ENCODE measurements at places on chromosomes 6 and 20.

DNA sequence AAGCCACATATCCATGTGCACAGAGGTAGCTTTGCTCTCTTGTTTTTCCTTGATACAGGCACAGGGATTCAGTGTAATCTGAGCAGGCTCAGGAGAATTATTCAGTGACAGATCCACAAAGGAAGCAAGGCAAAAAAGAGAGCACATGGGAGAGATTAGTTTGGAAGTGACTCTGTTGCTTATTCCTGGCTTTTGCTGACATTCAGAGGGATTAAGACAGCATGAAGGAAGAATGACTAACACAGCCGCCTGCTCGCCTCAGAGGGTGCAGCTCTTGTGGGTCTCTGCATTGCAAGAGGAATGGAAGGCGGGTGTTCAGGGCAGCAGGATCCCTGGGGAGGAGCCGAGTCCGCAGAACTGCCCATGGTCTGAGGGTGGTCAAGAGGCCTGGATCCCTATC is 203.4 kb upstream of the KCNQ5 start:
- DNase-seq: no peak

- no peak for DNase-seq
Measured at GRCh38 chr20:43065299-43065698, 124.4 kb downstream of the PTPRT start.

DNA sequence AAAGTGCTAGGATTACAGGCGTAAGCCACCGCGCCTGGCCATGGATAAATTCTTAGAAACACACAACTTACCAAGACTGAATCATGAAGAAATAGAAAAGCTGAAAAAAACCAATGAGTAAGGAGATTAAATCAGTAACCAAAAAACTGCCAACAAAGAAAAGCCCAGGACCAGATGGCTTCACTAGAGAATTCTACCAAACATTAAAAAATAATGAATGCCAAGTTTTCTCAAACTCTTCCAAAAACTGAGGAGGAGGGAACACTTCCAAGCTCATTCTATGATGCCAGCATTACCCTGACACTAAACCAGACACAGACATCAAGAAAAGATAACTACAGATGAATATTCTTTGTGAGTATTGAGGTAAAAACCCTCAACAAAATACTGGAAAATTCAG is 44.3 kb downstream of the USP49 start:
- DNase-seq: no peak

DNA sequence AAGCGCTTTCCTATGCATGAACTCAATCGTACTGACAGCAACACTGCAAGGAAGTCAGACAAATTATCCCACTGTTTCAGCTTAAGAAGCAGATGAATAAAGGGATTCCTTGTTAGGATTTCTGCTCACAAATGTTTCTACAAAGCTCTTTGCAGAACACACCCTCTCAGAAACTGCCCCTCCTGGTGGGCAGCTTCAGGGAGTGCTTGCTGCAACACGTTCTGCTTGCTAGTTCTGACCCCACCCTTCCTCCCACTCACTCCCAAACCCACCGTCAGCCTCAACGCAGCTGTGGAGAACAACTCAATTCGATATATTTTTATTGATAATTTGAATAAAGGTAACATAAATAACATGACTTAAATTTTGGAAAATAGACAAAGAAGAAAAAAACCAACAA is 250.8 kb upstream of the PRDM1 start:
- peak; percentile 12 for DNase-seq

DNA sequence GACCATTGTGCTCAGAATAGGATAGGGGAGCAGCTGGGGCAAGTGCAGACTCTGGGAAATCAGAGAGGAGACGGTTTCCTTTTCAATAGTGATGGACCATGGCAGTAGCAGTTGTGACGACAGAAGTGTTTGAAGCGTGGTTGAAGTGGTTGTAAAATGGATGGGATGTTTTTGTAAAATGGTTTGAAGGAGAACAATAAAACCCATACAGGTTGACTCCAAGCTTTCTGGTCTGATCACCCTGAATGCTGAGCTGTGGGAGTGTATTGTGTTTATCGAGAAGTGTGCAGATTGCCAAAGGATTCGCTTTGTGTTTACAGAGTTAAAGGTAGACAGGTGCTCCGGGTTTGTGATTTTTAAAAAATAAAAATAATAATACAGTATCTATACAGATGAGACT is 255.2 kb upstream of the SULF2 start:
- DNase-seq: peak; percentile 14

DNA sequence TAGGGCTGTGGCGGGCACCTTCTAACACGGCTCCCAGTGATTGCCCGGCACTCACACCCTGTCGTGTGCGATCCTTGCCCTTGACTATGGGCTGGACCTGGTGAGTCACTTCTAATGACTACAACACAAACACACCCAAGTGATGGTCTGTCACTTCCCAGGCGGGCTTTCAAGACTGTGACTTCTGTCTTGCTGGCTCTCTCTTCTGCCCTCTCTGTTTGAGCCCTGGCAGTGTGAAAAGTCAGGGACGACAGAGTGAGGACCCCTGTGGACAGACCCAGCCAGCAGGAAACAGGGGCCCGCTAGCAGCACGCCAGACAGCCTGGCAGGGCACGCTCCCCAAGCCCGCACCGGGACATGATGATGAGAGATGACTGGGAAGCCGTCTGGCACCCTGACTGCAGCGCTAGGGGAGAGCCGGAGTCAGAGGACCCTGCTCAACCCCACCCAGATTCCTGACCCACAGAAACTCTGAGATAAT is 43.0 kb downstream of the KIF16B start:
- DNase-seq: no peak

- DNase-seq: peak; percentile 64
Measured at GRCh38 chr6:29653452-29654038, 3.3 kb upstream of the MOG start.

DNA sequence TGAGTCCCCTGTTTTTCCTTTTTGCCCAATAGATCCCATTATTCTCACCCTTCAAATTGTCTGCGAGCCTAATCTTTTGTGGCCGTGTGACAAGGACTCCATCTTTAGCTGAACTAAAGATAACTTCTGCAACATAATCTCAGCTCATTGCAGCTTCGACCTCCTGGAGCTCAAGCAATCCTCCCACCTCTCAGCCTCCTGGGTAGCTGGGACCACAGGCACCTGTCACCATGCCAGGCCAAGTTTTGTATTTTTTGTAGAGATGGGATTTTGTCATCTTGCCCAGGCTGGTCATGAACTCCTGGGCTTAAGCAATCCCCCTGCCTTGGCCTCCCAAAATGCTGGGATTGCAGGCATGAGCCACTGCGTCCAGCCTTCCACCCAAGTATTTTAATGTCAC is 161.0 kb downstream of the GJA1 start:
- no peak for DNase-seq

DNA sequence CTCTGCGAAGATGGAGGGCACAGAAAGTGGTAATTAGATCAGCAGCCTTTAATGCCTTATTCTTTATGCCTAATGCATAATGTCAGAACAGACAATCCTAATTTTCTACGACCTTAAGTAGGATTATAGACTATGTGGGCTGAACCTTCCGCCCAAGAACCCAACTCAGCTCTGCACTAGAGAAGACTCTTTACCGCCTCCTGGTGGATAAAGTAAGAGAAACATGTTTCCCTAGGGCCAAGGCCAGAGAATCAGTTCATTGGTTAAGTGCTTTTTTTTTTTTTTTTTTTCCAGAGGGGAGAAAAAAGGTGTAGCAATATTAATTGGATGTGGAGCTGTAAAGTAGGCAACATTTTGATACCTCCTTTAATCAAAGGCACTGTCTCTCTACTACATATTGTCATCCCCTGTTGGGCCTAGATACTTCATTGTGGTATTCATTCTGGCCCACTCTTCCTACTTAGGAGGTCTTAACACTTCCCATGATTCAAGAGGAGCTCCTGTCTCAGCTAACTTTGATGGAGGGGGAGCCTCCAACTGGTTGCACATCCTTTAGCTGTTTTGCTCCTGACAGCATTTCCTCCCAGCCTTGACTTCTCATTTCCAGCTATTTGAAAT is 124.9 kb upstream of the NRN1 start:
- DNase-seq: peak; percentile 4

GRCh38 chr20:37259865-37260264 is 1.7 kb downstream of the GHRH start:
- no peak for DNase-seq

DNA sequence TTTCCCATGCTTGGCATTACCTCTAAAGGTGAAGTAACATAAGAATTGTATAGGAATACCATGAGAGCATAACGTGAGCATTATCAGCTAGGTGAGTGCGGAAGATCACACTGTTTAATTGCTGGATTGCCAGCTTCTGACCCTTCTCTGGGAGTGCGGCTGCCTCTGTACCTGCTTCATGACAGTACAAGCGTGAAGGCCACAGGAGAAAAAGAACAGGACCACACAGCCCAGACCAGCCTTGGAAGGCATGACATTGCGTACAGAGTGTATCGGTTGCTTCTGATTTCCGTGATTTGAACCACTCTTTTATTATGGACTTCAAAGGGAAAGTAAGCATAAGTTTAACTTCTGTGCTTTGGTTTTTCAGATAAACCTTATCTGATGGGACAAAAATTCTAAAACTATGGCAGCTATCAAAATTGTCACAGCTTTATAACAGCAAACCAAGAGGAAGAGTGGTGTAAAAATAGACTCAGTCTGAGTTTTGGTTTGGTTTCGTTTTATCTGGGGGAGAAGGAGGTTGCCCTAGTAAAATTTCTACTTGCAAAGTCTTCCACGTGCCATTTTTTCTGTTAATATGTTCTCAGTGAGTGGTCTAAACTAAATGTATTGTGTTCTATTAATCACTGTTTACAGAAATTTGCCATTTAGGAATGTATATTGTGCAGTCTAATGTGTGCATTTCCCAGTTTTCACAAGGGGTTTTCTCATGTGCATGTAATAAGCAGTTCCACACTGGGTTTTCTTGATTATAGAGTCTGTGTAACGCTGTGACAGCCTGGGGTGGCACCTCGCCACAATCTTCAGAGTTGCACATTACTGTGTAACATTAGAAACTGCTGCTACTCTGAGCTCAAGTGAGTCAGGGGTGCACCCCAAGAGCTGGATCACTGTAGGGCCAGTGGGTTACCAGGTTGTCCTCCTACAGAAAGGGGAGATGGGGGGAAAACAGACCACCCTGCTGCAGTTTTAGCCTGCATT is 97.3 kb downstream of the RPP40 start:
- DNase-seq: no peak

DNA sequence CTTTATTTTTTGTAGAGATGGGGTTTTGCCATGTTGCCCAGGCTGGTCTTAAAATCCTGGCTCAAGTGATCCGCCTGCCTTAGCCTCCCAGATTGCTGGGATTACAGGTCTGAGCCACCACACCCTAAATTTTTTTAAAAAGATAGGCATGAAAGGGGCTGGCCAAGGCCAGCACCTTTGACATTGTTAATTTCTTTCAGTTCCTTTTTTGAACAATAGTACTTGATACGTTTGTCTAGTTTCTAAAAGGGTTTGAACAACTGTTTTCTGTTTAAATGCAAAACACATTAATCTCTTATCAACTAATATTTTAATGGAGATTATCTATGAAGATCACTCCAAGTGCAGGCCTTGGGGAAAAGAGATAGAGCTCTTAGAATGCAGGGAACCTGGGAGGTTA is 37.6 kb upstream of the PTPRK start:
- DNase-seq: no peak

GRCh38 chr6:159615918-159616317 is 77.1 kb downstream of the SOD2 start:
- no peak for DNase-seq

DNA sequence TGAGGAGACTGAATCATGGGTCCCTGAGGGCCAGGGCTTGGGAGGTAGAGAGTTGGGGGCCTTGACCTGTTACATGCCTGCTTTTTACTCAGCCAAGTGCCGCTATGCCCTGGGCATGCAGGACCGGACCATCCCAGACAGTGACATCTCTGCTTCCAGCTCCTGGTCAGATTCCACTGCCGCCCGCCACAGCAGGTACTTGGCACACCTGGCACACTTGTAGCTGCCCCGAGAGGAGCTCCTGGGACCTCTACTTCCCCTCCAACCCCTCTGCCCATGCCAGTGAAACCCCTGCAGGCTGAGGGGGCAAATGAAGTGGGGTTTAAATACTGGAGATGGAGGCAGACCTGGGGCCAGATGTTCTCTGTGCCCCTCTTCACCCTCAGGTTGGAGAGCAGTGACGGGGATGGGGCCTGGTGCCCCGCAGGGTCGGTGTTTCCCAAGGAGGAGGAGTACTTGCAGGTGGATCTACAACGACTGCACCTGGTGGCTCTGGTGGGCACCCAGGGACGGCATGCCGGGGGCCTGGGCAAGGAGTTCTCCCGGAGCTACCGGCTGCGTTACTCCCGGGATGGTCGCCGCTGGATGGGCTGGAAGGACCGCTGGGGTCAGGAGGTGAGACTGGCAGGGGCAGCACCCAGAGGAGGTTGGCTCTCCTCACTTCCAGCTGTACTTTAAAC is 4.6 kb downstream of the DDR1 start:
- DNase-seq: no peak

- DNase-seq: no peak
Measured at GRCh38 chr6:118542184-118542952, 5.7 kb upstream of the PLN start.

- no peak for DNase-seq
Measured at GRCh38 chr6:47917811-47918210, 136.0 kb downstream of the OPN5 start.

DNA sequence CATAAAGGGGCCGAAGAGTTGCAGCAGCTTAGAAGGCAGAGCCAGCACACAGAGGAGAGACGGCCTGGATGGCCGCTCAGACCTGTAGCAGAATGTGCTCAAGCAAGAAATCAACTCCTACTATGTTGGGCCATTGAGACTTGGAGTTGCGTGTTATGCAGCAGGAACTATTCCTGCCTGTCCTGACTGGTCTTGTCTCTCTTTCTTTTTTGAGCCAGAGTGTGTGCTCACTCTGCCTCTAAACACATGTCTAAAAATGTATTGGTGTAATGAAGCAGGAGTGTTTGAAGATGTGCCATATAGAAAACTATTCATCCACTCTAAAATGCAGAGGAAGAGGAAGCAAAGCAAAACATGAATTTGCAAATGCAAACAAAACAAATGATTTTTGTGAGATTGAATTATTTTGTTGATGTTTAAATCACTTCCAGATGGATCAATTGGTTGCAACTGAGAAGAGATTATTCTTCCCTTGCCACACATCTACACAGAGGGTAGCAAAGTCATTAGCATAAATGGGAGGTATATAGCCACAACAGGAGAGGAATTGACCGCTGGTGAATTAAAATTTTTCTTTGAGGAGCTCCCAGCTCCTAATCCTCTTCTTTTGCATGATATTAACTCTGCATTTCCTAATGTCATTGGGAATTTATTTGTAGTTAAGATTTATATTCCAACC is 20.4 kb upstream of the SYNJ2 start:
- no peak for DNase-seq

DNA sequence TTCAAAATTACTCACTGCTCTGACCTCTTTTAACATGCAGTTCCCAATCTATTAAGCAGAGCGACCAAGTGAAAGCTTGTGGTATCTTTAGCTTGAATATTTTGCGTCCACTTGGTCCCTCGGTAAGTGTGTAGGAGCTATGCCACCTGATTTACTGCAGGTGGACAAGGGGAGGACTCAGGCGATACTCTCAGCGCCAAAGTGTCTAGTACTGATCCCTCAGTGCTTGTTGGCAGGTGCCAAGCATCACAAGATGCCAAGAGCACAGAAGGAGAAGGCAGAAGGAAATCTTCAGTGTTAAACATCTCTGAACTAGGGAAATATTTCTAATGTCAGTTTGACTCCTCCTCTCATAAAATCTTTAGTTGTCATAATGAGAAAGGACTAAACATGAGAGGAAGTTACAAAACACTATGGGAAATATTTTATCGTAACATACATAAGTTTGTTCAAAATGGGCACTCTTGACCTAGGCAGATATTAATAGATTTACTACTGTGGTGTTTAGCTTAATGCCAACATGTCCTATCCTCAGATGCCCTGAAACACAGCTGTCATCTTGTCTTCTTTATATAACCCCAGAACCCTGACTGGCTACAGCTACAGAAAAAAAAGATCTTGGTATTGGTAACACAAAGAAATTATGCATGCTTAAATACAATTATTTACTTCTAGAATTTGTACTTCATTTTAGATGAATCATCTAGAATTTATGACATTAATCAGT is 19.5 kb downstream of the NHLRC1 start:
- no peak for DNase-seq

All from NCI-H1436 (cell line).